ENCODE measurements at places on chromosomes 1 and 21.

DNA sequence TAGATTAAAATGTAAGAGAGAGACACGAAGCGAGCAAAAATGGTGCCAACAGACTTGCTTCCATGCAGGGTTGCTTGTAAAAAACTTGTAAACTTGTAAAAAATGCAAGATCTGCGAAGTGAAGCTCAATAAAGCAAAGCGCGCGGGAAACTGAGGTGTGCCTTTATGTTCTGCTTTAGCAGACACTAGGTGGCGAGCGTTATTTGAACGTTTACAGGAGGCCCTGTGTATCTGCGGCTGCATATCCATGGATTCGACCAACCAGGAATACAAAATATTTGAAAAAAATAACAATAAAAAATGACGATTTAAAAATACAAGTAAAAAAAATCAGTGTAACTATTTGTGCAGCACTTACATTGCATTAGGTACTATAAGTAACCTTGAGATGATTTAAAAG lies 1.5 kb downstream of the UBE2G2 start:
- no peak for DNase-seq

DNA sequence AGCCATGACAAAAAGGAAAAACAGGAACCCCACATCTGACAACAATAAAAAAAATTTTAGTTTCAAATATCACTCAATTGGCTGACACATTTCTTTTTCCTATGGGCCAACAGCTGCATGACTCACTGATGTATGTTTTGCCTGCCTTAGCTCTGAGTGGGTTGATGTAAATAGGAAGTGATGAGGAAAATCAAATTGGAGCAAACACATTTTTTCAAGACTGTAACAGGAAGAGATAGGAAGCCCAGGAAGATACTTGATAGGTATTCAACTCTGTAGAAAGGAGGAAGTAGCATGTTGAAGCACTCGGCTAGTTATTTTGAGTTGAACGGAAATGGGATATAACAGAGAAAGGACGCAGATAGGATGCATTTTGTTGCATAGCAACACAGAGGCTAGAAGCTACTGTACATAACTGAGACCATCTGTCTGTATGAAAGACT lies 168.0 kb upstream of the NR5A2 start:
- no peak for DNase-seq

- no peak for DNase-seq
Observed at GRCh38 chr1:209405183-209405814, 178.2 kb upstream of the CAMK1G start.

GRCh38 chr1:109547463-109548320 lies 723 bp upstream of the GNAI3 start:
- DNase-seq: no peak

GRCh38 chr21:33949516-33950430 lies 34.2 kb upstream of the ATP5PO start:
- peak; percentile 61 for DNase-seq

DNA sequence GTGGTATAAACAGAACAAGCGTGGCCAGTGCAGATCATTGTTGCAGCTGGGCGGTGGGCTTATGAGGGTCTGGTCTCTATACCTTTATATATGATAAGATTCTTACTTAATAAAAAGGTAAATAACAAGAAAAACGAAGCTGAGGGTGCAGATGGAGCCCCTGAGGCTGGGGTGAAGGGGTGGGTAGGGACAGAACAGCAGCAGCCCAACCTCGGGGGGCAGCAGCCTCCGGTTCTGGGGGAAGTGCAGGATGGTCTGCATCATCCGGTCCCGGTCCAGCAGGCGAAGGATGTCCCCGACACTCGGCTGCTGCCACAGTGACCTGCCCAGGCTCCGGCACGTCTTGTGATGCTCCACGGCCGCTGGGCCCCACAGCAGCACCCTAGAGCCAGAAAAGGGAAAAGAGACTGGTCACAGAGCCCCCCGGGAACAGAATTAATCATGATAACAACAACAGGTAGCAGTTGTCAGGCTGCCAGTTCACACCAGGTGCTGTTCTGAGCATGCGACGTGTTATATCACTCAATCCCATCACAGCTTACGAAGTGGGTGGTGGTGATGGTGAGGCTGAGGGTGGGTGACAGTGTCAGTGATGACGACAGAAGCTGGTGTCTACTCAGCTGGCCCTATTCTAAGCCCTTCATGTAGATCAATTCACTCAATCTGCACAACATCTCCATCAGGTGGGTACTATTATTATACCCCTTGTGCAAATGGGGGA lies 35.5 kb downstream of the MRAP start:
- no peak for DNase-seq

DNA sequence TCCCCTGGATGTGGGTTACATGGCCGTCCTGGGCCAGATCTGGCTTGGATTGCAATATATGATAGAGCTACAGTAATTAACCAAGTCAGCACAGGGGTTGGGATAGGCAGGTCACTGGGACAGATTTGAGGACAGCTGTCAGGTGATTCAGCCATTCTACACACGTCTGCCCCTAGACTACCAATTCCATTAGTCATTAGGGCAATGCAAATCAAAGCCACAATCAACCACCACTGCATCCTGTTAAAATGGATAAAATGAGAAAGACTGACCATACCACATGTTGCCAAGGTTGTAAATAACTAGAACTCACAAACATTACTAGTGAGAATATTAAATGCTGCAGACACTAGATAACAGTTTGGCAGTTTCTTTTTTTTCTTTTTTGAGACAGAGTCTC lies 16.0 kb downstream of the C21orf58 start:
- no peak for DNase-seq

Measured in GM12864 (cell line).